ENCODE measurements at places on chromosomes 13 and 19.

DNA sequence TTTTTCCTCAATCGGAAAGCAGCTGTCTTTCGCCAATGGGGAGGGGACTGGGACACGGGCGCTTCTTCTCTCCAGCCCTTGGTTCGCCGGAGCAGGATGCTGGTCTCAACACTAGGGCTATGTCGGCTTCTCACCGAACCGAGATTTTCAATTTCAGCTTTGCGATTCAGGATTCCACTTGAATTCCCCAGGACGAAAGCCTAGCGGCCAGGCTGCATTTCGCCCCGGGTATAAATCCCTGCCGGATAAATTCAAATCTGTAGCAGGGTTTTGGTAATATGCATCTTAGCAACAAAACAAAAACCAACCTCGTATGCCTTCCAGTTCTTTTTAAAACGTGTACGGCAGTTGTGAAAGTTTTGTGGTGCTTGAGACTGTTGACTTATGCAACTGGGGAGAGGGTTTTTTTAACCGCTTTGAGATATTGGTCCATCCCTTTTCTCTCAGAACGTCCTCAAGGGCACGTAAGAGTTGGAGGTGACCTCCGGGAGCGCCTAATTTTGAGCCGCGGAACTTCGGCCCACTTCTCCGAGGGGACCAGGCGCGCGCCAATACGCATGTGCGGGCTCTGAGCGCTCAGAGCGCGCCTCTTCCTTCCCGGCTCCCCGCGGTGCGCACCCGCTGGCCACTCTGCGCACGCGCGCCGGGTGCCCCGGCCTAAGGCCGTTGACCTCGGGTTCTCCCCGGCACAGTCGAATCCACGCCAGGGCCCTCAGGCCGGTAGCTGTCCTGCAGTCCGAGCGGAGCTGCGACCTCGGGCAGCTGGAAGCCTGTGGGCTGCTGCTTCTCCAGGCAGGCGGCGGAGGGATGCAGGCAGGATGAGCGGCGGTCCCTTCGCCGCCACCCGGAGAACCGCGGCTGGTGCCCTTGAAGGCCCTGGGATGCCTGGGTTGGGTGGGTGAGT is 7.6 kb downstream of the POU4F1 start:
- H3K27me3 ChIP-seq = peaks cover 17% of the 10 kb centered on the region
- DNase-seq = no peak
- H3K4me3 ChIP-seq = peak overlapping the region; percentile 5
- H3K36me3 ChIP-seq = no peaks in the 10 kb centered on the region
- H3K4me1 ChIP-seq = peaks cover 13% of the 10 kb centered on the region

GRCh38 chr13:40445557-40445990 is 220.9 kb downstream of the FOXO1 start:
- peaks cover 17% of the 10 kb centered on the region for H3K4me1 ChIP-seq
- H3K36me3 ChIP-seq = no peaks in the 10 kb centered on the region
- DNase-seq = no peak
- H3K27ac ChIP-seq = no peak overlapping the region

DNA sequence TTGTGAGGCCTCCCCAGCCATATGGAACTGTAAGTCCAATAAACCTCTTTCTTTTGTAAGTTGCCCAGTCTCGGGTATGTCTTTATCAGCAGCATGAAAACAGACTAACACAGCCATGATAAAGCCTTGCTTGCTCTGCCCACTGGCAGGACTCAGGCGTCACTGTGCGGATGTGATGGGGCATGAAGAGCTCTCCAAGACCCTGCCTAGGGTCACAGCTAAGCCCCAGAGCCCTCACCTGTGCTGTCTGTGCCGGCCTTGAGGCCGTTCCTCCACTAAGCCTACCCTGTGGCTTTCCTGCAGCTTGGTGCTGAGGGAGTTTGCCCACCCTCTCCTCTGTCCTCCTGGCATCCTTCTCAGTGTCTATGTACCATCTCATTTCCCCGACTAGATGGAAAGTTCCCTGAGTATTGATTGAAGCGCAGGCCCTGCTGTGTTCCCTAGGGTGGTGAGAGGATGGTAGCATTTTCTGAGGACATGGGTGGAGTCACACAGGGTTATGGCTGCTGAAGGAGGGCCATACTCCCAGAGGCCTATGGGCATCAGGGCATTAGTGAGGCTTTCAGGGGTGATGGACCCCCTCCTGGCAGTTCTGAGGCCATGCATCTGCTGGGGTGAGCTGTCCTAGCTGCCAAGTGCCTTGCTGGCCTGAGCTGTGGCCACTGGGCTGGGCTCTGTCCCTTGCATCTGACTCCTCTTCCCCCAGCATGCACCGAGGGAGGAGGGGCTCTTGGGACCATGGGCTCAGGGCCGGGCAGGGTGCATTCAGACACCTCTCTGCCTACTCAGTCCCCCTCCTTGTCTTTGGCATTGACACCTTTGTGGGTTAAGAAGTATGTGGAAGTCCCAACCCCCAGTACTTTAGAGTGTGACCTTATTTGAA is 75.3 kb downstream of the TEX29 start:
- H3K4me1 ChIP-seq = no peaks in the 10 kb centered on the region
- H3K27me3 ChIP-seq = no peaks in the 10 kb centered on the region
- DNase-seq = peak; percentile 16

DNA sequence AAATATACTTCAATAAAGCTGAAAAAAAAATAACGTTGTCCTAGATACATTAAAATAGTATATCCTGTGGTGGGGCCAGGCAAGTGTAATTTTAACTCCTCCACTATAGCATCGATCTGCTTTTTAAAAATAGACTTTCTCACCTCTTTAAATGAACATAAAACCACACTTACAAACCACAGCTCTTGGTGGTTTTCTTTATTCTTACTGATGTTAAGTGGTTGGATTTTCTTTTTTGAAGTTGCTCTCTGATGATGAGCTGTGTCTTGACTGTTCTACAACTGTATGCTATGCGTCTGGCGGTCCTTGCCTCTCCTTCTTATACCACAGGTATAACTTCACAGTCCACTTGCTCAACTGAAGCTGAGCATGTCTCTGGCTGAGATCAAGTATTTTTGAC is 721.5 kb upstream of the KLHL1 start:
- no peak overlapping the region for H3K4me3 ChIP-seq
- no peak overlapping the region for H3K27ac ChIP-seq
- H3K4me1 ChIP-seq = no peaks in the 10 kb centered on the region
- H3K36me3 ChIP-seq = no peaks in the 10 kb centered on the region
- DNase-seq = no peak
- H3K27me3 ChIP-seq = no peaks in the 10 kb centered on the region

DNA sequence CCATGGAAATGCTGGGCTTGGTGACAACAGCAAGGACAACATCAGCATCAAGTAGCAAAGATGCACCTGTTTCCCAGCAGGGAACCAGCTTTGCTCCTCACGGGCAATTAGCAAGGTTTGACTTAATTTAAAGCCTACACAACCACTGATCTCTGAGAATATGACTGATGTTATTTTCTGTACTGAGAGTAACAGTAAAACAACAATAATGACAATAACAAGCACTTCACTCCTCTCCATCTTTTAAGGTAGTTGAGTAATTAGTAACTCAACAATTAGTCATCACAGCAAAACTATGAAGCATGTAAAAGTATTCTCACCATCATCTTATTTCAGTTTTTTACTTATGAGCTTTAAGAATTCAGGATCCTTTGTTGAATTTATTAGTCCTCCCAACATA is 37.3 kb downstream of the ENOX1 start:
- H3K4me1 ChIP-seq = no peaks in the 10 kb centered on the region
- no peaks in the 10 kb centered on the region for H3K27me3 ChIP-seq
- no peak overlapping the region for H3K27ac ChIP-seq
- no peak for DNase-seq
- H3K36me3 ChIP-seq = no peaks in the 10 kb centered on the region
- H3K4me3 ChIP-seq = no peak overlapping the region

GRCh38 chr13:70623239-70623638 is 515.0 kb upstream of the KLHL1 start:
- no peaks in the 10 kb centered on the region for H3K36me3 ChIP-seq
- DNase-seq = no peak
- no peaks in the 10 kb centered on the region for H3K27me3 ChIP-seq
- no peaks in the 10 kb centered on the region for H3K4me1 ChIP-seq
- H3K4me3 ChIP-seq = no peak overlapping the region
- H3K27ac ChIP-seq = no peak overlapping the region

DNA sequence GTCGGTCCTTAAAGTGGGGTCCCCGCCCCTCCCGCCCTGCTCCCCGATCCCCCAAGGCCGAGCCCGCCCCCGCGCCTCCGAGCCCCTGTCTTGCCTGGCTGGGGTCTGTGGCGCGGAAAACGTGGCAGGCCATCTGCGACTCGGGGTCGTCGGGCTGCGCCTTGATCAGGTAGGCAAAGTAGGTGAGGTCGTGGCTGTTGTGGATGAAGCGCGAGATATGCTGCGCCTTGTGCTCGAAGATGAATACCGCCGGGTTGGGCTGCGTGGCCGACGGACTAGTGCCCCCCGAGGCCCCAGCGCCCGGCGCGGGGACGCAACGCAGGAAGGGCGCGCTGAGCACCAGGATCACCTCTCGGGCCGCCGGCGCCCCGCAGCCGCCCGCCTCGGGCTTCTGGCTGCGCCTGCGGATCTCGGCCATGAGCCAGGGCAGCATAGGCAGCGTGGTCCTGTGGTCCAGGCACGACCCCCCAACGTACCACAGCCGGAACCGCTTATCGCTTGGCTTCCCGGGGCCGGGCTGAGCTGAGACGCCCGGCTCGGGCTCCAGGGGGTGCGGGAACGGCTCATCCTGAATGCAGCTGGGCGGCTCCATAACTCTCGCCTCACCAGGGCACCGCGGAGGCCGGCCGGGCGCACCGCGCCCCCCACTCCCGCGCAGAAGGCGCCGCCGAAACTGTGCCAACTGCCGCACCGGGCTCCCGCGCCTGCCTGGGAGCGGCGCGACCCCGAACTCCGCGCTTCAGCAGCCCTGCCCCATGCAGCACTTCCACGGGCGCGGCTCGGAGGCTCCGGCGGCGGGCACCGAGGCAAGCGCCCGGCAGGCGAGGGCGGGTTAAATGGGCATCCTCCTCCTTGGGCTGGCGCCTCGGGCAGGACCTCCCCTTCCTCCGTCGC is 546 bp downstream of the TBC1D4 start:
- H3K4me3 ChIP-seq = peak overlapping the region; percentile 93
- peak; percentile 42 for DNase-seq
- peak overlapping the region; percentile 85 for H3K27ac ChIP-seq
- H3K27me3 ChIP-seq = no peaks in the 10 kb centered on the region

- H3K27me3 ChIP-seq = no peaks in the 10 kb centered on the region
- no peak overlapping the region for H3K27ac ChIP-seq
- H3K4me1 ChIP-seq = no peaks in the 10 kb centered on the region
- H3K4me3 ChIP-seq = no peak overlapping the region
Observed at GRCh38 chr13:24128112-24128511, 32.4 kb upstream of the SPATA13 start.

DNA sequence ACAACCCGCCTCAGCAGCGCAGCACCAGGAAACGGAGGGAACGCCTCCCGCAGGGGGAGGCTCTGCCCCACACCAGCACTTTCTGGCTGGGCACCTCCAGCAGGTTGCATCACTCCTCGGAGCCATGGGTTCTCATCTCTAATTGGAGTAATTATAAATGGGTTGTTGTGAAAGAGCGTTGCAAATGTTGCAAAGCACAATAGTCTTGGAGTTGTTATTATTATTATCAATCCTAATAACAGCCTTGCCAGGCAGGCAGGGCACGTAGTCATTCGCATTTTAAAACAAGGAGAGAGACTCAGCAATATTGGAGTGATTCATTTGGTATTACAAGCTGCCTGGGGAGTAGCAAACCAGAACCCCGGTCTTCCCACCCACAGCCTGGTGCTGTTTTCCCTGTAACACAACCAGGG is 108.6 kb upstream of the GJB6 start:
- no peaks in the 10 kb centered on the region for H3K4me1 ChIP-seq
- H3K4me3 ChIP-seq = no peak overlapping the region
- no peaks in the 10 kb centered on the region for H3K27me3 ChIP-seq
- DNase-seq = no peak
- H3K36me3 ChIP-seq = no peaks in the 10 kb centered on the region

- no peak overlapping the region for H3K27ac ChIP-seq
- H3K4me3 ChIP-seq = no peak overlapping the region
- peaks cover 9% of the 10 kb centered on the region for H3K4me1 ChIP-seq
- no peaks in the 10 kb centered on the region for H3K27me3 ChIP-seq
- H3K36me3 ChIP-seq = no peaks in the 10 kb centered on the region
Observed at GRCh38 chr19:18440415-18440877, 2.5 kb upstream of the ISYNA1 start.

- no peak for DNase-seq
- no peaks in the 10 kb centered on the region for H3K36me3 ChIP-seq
- H3K27ac ChIP-seq = no peak within 1 kb of the TSS
- no peaks in the 10 kb centered on the region for H3K27me3 ChIP-seq
- peak within 1 kb of the TSS; percentile 34 for H3K4me3 ChIP-seq
- H3K4me1 ChIP-seq = peaks cover 2% of the 10 kb centered on the region
Observed at GRCh38 chr19:6481541-6482342, at the start of gene DENND1C. DENND1C (minus strand) TSS chr19:6481787; CDS start chr19:6481695, 92 bp downstream.

DNA sequence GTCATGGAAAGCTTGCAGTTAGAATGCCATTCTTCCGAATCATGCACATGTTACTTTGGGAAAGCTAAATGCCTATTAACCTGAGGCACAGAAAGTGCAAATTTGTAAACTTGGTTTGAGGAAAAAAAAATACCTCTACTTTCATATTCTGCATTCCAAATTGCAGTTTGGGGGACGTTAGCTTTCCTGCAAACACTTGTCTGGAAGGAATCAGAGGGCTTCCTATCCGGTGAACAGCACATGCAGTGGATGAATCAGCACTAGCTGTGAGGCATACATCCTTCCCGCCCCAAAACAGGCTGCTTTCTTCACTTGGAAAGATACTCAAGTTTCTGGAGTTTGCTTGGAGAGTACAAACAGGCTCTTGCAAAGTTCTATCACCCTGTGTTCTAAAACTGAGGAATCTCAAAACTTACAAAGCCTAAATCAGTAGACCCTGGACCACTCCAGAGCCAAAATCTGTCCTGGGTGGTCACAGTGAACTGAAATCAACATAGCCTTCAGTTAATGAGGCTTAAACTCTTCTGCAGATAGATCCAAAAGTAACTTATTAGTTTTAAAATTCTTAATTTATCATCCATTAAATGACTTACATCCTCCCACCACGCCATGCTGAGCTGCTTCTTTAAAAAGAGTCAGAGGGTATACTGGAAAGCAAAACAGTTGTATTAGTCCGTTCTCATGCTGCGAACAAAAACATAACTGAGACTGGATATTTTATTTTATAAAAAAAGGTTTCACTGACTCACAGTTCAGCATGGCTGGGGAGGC is 802.3 kb upstream of the ARGLU1 start:
- H3K4me3 ChIP-seq = no peak overlapping the region
- no peak overlapping the region for H3K27ac ChIP-seq
- no peak for DNase-seq

All from liver (tissue), 10 donors.